ENCODE measurements at places on chromosomes 12 and 14.

DNA sequence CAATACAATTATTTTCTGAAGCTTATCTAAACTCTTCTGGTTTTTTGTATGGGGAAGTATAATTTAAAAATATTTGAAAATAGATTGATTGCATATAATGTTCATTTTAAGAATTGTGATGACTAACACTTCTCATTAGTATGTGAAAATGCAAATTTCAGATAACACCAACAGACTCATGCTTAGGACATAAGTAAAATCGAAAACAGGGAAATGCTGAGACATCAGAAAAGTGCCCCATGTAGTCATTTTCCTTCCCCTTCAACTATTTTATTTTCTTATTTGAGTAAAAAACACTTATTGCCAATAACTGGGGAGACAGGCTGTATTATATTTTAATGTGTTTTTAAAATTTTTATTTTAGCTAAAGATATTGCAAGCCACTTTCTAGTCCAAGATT lies 814.7 kb downstream of the GALC start:
- DNase-seq, result no peak

DNA sequence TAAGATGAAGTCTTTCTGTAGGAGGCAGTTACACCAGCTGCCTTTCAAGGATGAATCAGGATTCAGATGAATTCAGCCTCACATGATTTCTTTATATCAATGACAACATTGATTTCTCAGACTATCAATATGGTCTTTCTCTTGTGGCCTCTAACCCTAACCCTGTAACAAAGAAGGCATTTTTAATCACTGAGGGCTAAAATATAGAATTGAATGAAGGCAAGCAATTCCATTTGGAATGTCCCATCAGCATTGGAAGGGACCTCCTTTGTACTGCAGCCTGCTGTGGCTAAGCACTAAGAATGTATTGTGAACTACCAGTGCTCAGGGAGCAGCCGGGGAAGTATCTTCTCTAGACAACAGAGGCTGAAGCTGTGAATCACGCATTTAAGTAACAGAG lies 90.6 kb upstream of the FRMD6 start:
- DNase-seq, result no peak

GRCh38 chr12:124967016-124967739 lies 21.8 kb downstream of the DHX37 start:
- DNase-seq, result no peak

DNA sequence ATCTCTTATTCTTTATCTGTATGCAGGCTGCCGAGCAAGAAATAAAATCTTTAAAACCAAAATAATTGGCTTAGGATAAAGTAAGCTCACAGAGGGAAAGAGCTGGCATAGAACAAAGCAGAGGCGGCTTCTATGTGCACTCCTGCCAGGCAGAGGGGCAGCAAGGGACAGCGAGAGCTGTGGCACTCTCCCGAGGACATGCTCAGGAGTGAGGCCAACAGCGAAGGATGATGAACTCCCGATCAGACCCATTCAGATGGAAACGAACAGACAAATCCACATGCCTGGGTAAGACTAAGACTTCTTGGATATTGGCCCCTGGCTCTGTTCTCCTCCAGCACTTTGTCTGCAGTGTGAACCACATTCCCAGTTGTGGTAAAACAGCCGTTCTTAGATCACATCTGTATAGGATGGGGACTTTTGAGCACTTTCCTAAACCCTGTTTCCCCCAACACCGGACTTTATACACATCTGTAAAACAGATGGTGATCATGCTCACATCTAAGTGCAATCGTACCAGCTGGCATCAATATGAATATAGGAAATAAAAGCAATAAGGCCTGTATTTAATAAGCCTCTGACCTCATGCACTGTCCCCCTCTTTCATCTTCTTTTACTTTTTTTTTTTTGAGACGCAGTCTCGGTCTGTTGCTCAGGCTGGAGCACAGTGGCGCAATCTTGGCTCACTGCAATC lies 134.1 kb downstream of the PPM1H start:
- no peak for DNase-seq

DNA sequence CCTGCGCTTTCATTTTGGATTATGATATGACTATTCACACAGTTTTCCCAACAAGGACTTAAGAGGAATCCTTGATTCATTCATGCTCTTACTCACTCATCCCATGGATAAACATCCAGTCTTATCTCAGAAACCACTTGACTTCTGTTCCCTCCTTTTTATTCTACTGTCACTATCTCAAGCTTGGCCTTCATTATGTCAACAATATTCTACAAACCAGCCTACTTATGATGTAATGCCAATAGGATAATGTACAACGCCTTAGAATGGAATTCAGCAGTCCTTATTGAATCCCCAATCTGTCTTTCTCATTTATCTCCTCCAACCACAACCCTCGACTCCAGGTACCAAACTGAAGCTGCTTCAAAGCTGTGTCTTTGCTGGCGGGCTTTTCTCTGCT lies 448.5 kb downstream of the PDZRN4 start:
- no peak for DNase-seq

- no peak for DNase-seq
These were observed 34.1 kb upstream of the SMOC1 start for GRCh38 chr14:69845050-69845581.

All from NCI-H1930 (cell line).